Activated CD4-positive, alpha-beta memory T cell treated with anti-CD3 and anti-CD28 coated beads for 36 hours (primary cell): ENCODE measurements at places on chromosomes 2 and 18. TPM values are rescaled to one million over a fixed set of nuclear protein-coding genes. Genes with fewer than 3 reads are reported as not detected.

The PSTPIP2 gene
- total RNA-seq = 15.2 TPM

GRCh38 chr18:10537765-10538164 is 11.9 kb downstream of the NAPG start:
- no peak overlapping the region for H3K27ac ChIP-seq
- peaks cover 21% of the 10 kb centered on the region for H3K4me1 ChIP-seq
- no peak overlapping the region for H3K4me3 ChIP-seq
- no peak for DNase-seq
- peaks cover 45% of the 10 kb centered on the region for H3K36me3 ChIP-seq

DNA sequence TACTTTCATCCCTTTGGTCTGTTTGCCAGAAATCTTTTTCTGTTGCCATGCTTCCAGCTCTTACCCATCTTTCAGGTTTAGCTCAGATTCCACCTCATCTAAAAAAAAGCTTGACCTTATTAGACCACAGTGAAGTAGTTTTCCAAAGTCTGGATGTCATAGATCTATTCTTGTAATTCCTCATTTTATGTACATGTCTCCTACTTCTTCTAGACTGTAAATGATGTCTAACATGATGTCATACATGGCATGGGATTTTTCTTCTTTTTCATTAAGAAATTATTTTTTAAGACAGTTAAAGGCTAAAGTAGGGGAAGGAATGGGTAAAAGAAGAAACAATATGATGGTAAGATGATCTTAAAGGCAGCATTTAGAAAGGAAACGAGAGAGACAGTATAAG is 11.3 kb downstream of the GLS start:
- no peak overlapping the region for H3K4me3 ChIP-seq
- H3K36me3 ChIP-seq = peaks cover 32% of the 10 kb centered on the region
- no peaks in the 10 kb centered on the region for H3K27me3 ChIP-seq
- peaks cover 66% of the 10 kb centered on the region for H3K4me1 ChIP-seq
- DNase-seq = no peak
- peak overlapping the region; percentile 4 for H3K27ac ChIP-seq

DNA sequence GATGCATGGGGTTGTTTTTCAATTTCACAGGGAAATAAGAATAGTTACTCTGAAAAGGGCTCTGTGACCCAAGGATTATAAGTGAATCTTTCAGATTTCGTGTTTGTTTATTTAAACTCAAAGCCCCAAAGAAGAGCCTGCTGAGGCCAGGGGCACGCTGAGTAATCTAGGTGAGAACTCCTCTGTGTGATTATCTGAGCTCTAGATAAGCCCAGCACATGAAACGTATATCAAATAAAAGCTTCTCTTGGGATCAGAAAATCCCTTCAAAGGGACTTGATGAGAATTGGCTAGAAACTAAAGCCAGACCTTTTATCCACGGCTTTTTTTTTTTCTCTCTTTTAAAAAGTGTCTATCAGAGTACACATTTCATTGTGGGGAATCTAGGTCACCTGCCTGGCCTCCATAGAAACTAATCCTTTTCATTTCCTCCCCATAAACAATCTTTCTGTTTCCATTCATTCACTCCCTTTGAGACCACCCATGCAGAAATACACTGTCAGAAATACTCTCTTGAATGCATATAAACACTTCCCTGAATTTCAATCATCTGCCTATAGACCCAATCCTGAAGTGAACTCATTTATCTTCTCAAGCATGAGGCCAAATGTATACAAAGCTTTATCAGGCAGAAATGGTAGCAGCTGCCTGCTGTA is 137.4 kb downstream of the RIT2 start:
- DNase-seq = no peak
- H3K36me3 ChIP-seq = no peaks in the 10 kb centered on the region
- H3K27ac ChIP-seq = no peak overlapping the region

DNA sequence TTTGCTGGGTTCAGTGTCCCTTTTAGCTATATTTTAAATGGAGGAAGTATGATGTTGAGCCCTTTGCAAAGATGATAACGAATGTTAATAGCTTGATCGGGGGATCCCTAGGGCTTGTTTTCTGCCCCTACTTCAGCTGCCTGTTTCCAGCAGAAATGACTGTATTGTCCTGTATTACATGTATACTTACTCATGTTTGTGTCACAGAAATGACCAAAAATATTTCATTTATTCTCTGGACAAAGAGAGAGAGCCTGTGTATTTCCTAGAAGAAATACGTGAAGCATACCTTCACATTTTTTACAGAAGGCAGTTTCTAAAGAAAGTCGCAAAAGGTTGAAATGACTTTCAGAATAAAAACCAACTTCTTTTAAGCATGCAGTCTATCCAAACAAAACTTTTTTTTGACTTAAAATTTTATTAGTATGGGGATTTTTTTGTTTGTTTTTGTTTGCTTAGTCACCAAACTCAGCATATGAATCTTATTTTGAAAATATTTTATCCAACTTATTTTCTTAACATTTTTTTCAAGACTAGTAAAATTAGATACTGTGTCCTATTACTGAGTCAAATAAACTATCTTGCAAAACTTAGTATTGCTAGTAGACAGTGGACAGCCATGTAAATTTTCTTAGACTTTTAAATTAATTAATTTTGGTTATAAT is 68.9 kb downstream of the PTRHD1 start:
- H3K27me3 ChIP-seq = no peaks in the 10 kb centered on the region
- H3K36me3 ChIP-seq = peaks cover 5% of the 10 kb centered on the region
- no peak overlapping the region for H3K4me3 ChIP-seq
- H3K4me1 ChIP-seq = peaks cover 8% of the 10 kb centered on the region
- no peak for DNase-seq
- no peak overlapping the region for H3K27ac ChIP-seq

The REG3A gene
- not detected for total RNA-seq

DNA sequence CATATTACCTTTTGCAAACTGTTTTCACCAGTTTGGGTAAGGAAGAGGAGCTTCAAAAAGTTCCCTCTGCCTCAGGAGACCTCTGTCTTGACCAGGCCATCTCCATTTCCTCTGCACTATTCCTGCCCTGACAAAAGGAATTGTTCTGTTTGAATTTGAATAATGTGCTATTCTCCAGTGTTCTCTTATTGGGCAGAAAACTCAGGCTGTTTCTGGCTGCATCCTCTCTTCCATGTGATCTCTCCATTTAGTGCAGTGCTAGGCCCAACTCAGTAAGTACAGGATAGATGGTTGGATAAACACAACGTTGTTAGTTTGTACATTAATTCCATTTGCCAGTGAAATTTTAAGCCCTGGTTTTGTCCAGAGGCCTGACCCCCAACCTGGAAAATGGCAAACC is 102.2 kb upstream of the CELF4 start:
- H3K4me3 ChIP-seq = no peak overlapping the region
- no peak overlapping the region for H3K27ac ChIP-seq
- no peaks in the 10 kb centered on the region for H3K27me3 ChIP-seq
- no peak for DNase-seq

The CD207 gene
- not detected for total RNA-seq

DNA sequence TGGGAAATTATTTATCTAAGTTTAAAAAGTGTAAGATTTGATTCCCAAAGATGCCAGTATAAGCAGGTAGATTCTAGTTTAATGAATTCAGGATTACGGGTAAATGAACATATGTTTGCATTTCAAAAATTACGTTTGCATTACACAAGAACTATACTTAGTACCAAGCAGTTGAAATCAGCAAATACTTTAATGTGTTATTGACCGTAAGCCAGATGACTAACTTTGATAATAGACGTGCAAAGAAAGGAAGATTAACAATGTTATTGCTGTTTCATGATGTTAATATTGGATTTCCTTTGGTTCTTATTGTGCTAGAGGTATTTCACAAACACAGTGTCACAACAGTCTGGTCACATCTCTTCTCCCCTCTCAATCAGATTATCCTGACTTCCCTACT is 294.7 kb downstream of the TDRD15 start:
- DNase-seq = no peak
- no peaks in the 10 kb centered on the region for H3K36me3 ChIP-seq
- no peak overlapping the region for H3K27ac ChIP-seq
- no peaks in the 10 kb centered on the region for H3K4me1 ChIP-seq
- H3K27me3 ChIP-seq = no peaks in the 10 kb centered on the region

The NDC80 gene
- total RNA-seq = 79.3 TPM

The LAMA3 gene
- 0.07 TPM for total RNA-seq

- no peaks in the 10 kb centered on the region for H3K27me3 ChIP-seq
- no peaks in the 10 kb centered on the region for H3K4me1 ChIP-seq
- H3K36me3 ChIP-seq = no peaks in the 10 kb centered on the region
- H3K4me3 ChIP-seq = no peak overlapping the region
- H3K27ac ChIP-seq = no peak overlapping the region
These were observed 1920.7 kb upstream of the CELF4 start for GRCh38 chr18:39486268-39486667.

DNA sequence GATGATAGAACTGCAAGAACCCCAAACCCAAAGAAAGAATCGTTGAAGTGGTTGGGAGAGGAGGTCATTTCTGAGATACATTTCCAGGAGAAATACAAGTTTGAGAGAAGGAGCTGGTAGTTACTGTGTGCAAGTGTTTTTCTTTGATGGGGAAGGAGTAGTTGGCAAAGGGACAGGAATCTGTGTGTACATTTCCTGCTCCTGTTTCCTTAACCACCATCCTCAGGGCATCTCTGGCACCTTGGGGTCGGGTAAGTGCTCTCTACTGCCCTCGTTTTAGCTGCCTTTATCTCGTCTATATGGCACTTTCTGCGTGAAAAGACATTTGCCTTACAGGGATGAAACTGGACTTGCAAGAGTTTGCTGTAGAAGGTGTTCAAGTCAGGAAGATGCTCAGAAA is 27.3 kb downstream of the CDC42EP3 start:
- no peak overlapping the region for H3K4me3 ChIP-seq
- H3K27me3 ChIP-seq = no peaks in the 10 kb centered on the region
- DNase-seq = no peak
- H3K27ac ChIP-seq = peak overlapping the region; percentile 81
- peaks cover 80% of the 10 kb centered on the region for H3K4me1 ChIP-seq
- peaks cover 68% of the 10 kb centered on the region for H3K36me3 ChIP-seq

DNA sequence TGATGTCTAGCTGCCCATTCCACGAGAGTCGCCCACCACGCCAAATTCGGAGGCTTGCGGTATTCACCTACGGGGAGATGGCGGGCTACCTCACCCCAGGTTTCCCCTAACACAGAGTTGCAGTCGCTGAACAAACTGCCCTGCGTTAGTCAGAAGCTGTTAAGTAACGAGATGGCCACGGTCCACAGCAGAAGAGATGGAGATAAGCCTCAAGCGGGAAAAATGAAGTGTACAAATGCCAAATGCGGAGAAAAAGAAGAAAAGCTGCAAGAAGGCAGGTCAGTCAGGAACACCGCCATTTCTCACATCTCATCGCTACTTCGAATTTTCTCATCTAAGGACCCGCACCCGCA is 425 bp downstream of the ASB3 start:
- H3K4me3 ChIP-seq = peak overlapping the region; percentile 98
- H3K4me1 ChIP-seq = peaks cover 46% of the 10 kb centered on the region
- no peaks in the 10 kb centered on the region for H3K27me3 ChIP-seq
- peak; percentile 53 for DNase-seq
- peaks cover 5% of the 10 kb centered on the region for H3K36me3 ChIP-seq

DNA sequence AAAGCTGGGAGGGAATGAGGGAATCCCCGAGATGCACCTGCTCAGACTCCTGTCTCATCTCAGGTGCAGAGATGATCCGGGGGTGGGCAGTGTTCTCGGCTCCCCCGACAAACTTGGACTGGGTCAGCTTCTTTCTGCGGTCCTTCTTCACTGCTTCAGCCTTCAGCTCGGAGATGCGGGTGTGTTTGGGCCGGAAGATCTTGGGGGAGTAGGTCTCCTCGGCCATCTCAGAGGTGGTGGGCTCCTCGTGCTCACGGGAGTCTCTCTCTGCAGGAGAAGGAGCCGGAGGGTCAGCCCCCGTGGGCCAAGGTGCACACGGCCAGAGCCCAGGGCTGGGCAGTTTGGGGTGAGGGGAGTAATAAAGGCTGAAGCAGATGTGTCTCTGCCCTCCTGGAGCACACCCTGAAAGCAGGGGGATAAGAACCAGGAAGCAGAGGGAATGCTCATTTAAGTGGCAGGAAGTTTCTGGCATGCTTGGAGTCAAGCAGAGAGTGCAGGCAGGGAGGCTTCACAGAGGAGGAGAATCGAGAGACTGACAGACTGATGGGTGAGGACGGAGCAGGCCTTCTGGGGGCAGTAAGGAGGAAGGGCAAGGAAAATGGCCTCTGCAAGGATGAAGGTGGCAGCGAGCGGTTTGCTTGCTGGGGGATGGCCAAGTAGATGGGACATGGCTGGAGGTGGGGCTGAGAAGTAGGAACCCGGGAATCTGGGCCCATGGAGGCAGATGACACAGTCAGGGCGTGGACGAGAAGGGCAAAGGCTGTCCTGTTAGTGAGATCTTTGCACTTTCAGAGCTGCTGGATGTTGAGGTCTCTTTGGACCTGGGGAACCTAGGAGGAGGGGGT is 16.3 kb downstream of the IGFBP5 start:
- no peak overlapping the region for H3K27ac ChIP-seq
- no peak for DNase-seq
- H3K4me3 ChIP-seq = no peak overlapping the region
- H3K27me3 ChIP-seq = peaks cover 11% of the 10 kb centered on the region
- no peaks in the 10 kb centered on the region for H3K36me3 ChIP-seq

- no peaks in the 10 kb centered on the region for H3K36me3 ChIP-seq
- H3K4me3 ChIP-seq = no peak overlapping the region
- H3K27ac ChIP-seq = no peak overlapping the region
- no peaks in the 10 kb centered on the region for H3K27me3 ChIP-seq
- H3K4me1 ChIP-seq = no peaks in the 10 kb centered on the region
These were observed 558.2 kb upstream of the LINC00305 start for GRCh38 chr18:64707052-64707451.

GRCh38 chr18:78789850-78790249 is 189.8 kb upstream of the SALL3 start:
- no peaks in the 10 kb centered on the region for H3K36me3 ChIP-seq
- no peak overlapping the region for H3K4me3 ChIP-seq
- no peaks in the 10 kb centered on the region for H3K4me1 ChIP-seq
- H3K27me3 ChIP-seq = no peaks in the 10 kb centered on the region
- no peak for DNase-seq

GRCh38 chr2:100236166-100236565 is 86.1 kb downstream of the LONRF2 start:
- H3K27me3 ChIP-seq = no peaks in the 10 kb centered on the region
- peaks cover 10% of the 10 kb centered on the region for H3K4me1 ChIP-seq
- no peak overlapping the region for H3K4me3 ChIP-seq
- H3K27ac ChIP-seq = no peak overlapping the region

GRCh38 chr18:46856973-46857372 is 60.3 kb downstream of the PIAS2 start:
- H3K36me3 ChIP-seq = peaks cover 53% of the 10 kb centered on the region
- peaks cover 7% of the 10 kb centered on the region for H3K4me1 ChIP-seq
- no peak overlapping the region for H3K4me3 ChIP-seq
- no peaks in the 10 kb centered on the region for H3K27me3 ChIP-seq

GRCh38 chr18:9738266-9738969 is 30.3 kb downstream of the RAB31 start:
- no peak overlapping the region for H3K4me3 ChIP-seq
- peaks cover 27% of the 10 kb centered on the region for H3K27me3 ChIP-seq
- peaks cover 4% of the 10 kb centered on the region for H3K4me1 ChIP-seq
- no peaks in the 10 kb centered on the region for H3K36me3 ChIP-seq
- H3K27ac ChIP-seq = no peak overlapping the region

The NYAP2 gene
- not detected for total RNA-seq

The LRRTM4 gene
- not detected for total RNA-seq

The POLE4 gene
- total RNA-seq = 58.0 TPM
